H1 (cell line): ENCODE measurements at places on chromosomes 6 and 20. TPM values are rescaled to one million over a fixed set of nuclear protein-coding genes. Genes with fewer than 3 reads are reported as not detected.

DNA sequence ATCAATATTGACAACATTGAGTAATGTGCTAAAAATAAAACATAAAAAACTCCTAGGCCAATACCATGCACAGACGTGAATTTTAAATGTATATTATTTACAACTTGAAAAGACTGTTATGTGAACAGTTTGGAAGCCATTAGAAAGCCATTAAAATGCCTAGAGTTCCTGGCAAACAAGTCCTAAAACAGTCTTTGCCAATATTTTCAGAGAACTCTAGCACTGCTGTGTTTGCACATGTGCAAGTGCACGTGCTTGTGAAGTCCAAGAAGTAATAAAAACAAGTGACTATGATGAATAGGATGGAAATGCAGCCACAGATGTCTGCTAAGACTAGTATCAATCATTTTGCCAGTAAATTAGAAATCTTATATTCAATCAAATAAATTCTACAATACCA, 1447.6 kb downstream of the GRIK2 start:
- H3K4me1 ChIP-seq: no peaks in the 10 kb centered on the region
- no peak overlapping the region for H3K4me3 ChIP-seq
- H3K36me3 ChIP-seq: no peaks in the 10 kb centered on the region
- no peaks in the 10 kb centered on the region for H3K27me3 ChIP-seq
- no peak for DNase-seq

DNA sequence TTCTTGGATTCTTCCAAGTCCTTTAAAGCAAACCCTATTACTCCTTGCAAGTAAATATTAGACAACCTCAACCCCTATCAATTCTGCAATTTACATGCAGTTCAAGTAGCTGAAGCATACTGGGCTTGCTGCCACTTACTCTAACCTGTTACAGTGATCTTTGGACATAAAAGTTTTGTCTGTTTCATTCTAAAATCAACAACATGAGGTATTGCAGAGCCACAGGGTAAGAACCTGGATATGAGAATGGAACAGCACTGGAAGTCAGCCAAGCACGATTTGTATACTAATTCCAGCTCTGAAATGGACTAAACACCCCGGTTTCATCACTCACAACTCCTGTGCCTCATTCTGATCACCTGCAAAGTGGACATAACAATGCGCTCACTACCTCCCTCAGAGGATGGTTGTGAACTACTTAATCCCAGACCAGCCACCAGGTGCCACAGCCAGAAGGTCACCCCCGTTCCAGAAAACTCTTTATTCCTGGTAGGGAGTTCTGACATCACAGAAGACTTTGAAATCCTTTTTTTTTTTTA, 270.0 kb downstream of the ADGB start:
- H3K4me1 ChIP-seq: no peaks in the 10 kb centered on the region
- no peaks in the 10 kb centered on the region for H3K36me3 ChIP-seq
- H3K27me3 ChIP-seq: no peaks in the 10 kb centered on the region
- DNase-seq: no peak
- H3K4me3 ChIP-seq: no peak overlapping the region

GRCh38 chr20:60381643-60382400, 423.6 kb downstream of the CDH26 start:
- no peak overlapping the region for H3K4me3 ChIP-seq
- no peak overlapping the region for H3K27ac ChIP-seq
- DNase-seq: no peak
- no peaks in the 10 kb centered on the region for H3K4me1 ChIP-seq
- H3K27me3 ChIP-seq: no peaks in the 10 kb centered on the region

DNA sequence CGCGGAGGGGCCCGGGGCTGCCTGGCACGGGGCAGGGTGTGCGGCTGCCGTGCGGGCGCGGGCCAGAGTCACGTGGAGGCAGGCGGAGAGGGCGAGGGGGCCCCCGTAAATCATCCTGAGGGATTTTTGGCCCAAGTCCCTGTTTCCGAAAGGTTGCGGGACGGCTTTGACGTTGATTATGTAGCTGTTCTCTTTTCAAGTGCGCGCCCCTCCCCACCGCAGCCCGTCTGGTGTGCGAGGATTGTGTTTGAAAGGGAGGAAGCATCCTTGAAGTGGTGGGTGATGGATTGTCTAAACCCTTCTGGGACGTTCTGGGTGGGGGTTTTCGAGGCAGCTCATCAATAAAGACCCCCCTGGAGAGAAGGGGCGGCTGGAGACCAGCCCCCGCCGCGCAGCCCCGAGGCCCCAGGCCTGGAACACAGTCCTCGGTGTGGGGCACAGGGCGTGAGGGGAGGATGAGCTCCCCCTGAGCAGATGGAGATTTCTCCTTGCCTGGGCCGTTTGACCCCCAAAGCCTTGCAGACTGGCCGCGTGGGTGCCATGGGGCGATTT, 7.0 kb upstream of the FOXF2 start:
- peaks cover 94% of the 10 kb centered on the region for H3K27me3 ChIP-seq
- H3K4me3 ChIP-seq: peak overlapping the region; percentile 63
- H3K27ac ChIP-seq: no peak overlapping the region
- peak; percentile 78 for DNase-seq
- peaks cover 37% of the 10 kb centered on the region for H3K4me1 ChIP-seq

DNA sequence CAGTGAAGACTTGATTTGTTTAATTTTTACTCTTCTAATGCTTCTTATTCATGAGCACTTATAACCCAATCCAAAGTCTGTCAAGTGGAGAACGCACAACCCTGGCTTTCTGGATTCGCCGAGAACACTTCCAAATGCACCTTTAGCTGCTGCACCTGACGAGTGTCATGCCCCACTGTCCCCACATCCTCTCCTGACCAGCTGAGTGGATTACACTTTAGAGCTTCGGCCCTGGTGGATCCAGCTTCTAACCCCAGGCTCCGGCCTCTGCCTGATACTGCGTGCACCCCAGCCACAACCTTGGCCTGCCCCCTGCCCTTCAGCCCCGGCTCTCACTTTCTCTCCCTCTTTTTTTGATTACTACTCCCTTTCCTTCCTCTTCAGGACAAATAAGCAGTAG, 258.8 kb downstream of the TMEM242 start:
- H3K36me3 ChIP-seq: no peaks in the 10 kb centered on the region
- no peaks in the 10 kb centered on the region for H3K27me3 ChIP-seq
- no peak for DNase-seq
- H3K27ac ChIP-seq: no peak overlapping the region
- H3K4me3 ChIP-seq: no peak overlapping the region

GRCh38 chr20:59082077-59082740, 39.6 kb upstream of the PRELID3B start:
- H3K27ac ChIP-seq: no peak overlapping the region
- no peak overlapping the region for H3K4me3 ChIP-seq
- no peaks in the 10 kb centered on the region for H3K27me3 ChIP-seq
- DNase-seq: no peak
- no peaks in the 10 kb centered on the region for H3K4me1 ChIP-seq

- no peak overlapping the region for H3K4me3 ChIP-seq
- no peak overlapping the region for H3K27ac ChIP-seq
- no peaks in the 10 kb centered on the region for H3K4me1 ChIP-seq
- DNase-seq: no peak
These were observed 1038.4 kb downstream of the EPHA7 start for GRCh38 chr6:92380803-92381601.

GRCh38 chr20:40894237-40894630, 134.4 kb upstream of the TOP1 start:
- H3K36me3 ChIP-seq: no peaks in the 10 kb centered on the region
- no peak overlapping the region for H3K4me3 ChIP-seq
- H3K27me3 ChIP-seq: no peaks in the 10 kb centered on the region
- H3K27ac ChIP-seq: no peak overlapping the region
- no peaks in the 10 kb centered on the region for H3K4me1 ChIP-seq

DNA sequence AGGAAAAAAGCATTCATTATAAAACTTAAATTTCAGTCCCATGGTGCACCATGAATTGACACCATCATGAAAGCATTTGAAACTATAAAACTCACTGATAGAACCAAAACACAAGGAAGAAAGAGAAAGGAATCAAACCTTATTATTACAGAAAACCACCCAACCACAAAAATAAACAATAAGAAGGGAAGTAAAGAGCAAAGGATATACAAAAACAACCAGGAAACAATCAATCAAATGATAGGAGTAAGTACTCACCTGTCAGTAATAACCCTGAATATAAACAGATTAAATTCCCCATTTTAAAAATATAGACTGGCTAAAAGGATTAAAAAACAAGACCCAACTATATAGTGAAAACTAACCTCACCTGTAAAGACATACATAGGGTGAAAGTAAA, 5.8 kb downstream of the SLPI start:
- no peaks in the 10 kb centered on the region for H3K36me3 ChIP-seq
- no peak overlapping the region for H3K27ac ChIP-seq

DNA sequence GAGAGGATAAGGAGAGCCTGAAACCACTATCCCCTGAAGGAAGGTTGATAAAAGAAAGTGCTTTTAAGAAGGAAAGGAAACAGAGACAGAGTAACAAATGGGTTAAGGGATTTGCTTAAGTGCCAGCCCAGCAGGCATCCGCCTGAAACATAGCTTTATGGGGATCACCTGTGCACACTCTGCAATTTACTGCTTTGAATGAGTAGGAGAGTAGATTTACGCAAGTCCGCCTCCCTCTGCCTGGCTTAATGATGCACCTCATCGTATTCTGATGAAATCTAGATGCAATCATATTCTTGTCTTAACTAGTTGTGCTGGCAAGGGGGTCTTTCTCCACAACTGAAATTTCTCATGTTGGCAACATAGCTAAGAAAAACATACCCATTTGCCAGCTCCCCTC, 101.1 kb upstream of the ID4 start:
- no peaks in the 10 kb centered on the region for H3K36me3 ChIP-seq
- no peaks in the 10 kb centered on the region for H3K27me3 ChIP-seq
- H3K4me1 ChIP-seq: peaks cover 20% of the 10 kb centered on the region
- DNase-seq: no peak

DNA sequence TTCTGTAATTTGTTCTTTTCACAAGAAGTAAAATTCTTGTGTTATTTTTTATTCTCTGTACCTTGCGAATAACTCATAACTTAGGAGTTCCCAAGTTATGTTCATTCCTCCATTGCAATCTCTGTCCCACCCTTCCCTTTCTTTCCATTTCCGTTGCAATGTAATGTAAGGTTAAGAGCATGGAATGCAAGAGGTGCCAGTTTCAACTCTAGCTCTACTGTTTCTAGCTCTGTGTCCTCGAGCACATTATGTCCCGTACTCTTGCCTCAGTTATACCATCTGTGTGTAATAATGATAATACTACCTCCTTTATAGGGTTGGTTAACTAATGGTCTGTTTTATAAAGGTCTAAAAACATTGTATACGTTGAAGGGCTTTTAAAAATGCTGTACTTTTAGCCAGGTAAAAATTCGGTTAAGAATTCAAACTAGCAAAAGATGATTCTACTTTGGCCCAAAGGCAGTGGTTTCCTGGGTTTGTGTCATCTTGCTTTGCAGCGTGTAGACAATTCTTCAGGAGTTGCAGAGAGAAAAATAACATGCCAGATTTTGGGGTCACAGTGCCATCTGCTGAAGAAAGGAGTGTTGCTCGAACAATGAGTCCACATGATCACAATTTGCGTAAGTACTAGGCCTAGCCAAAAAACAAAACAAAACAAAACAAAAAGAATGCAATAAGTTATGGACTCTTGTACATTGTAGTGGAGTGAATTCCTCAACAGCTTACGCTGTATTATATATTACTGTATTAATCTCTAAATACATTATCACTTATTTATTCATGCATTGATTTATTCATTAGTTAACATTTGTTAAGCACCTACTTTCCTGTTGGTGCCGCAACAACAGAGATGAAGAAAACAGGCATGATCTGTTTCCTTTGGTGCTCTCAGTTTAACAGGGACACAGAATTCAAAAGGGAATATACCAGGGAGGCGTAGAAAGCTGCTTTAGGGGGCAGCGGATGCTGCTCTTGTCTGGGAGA, 10.0 kb upstream of the PFDN4 start:
- no peak overlapping the region for H3K4me3 ChIP-seq
- DNase-seq: no peak

- no peak overlapping the region for H3K27ac ChIP-seq
- no peaks in the 10 kb centered on the region for H3K36me3 ChIP-seq
- H3K4me1 ChIP-seq: no peaks in the 10 kb centered on the region
- H3K4me3 ChIP-seq: no peak overlapping the region
- DNase-seq: no peak
These were observed 2.1 kb downstream of the UBE2J1 start for GRCh38 chr6:89350281-89350966.

DNA sequence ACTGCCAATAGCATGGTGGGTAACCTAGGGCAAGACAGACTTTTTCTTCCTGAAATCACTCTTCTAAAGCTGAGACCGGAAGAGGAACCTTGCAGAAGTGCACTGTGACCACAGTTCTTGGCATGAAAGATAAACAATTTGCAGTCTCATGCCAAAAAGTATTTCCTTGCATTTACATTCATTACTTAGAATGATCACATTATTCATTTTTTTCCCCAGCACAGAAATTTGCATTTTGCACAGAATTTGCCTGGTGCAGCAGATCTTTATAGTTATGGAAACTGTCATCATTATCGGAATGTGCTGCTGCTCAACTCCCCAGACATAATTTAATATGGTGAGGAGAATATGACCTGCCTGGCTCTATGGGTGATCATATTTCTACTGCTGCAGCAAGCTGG, 42.2 kb upstream of the EDN3 start:
- no peaks in the 10 kb centered on the region for H3K27me3 ChIP-seq
- no peaks in the 10 kb centered on the region for H3K4me1 ChIP-seq
- no peak overlapping the region for H3K27ac ChIP-seq
- no peak for DNase-seq

- no peaks in the 10 kb centered on the region for H3K27me3 ChIP-seq
- H3K36me3 ChIP-seq: no peaks in the 10 kb centered on the region
- H3K4me1 ChIP-seq: 0 out of 2 replicates have a peak, but pooled peaks cover 1% of the 10 kb centered on the region
- H3K27ac ChIP-seq: no peak overlapping the region
- DNase-seq: no peak
These were observed 117.2 kb downstream of the IPCEF1 start for GRCh38 chr6:154239392-154239791.

The BMP5 gene
- total RNA-seq: not detected in 2 replicates

The TNF gene
- not detected in 2 replicates for total RNA-seq

The ANKRD60 gene
- total RNA-seq: not detected in 2 replicates

The PROCR gene
- 19.5 and 21.3 TPM in 2 replicates for total RNA-seq

The TGM3 gene
- total RNA-seq: not detected in 2 replicates

The RNF5 gene
- total RNA-seq: 90.0 and 90.3 TPM in 2 replicates

The MCCD1 gene
- not detected in 2 replicates for total RNA-seq

The PLN gene
- not detected in 2 replicates for total RNA-seq

The HRH3 gene
- 4.4 and 4.5 TPM in 2 replicates for total RNA-seq

The VSX1 gene
- total RNA-seq: not detected in 2 replicates

The BANF2 gene
- not detected in 2 replicates for total RNA-seq

The TTK gene
- 62.2 and 63.2 TPM in 2 replicates for total RNA-seq

The KCNK5 gene
- 42.2 and 44.3 TPM in 2 replicates for total RNA-seq

The CD24 gene
- total RNA-seq: 2,258 and 2,327 TPM in 2 replicates

The TEAD3 gene
- total RNA-seq: 27.0 and 28.7 TPM in 2 replicates

The XKR7 gene
- total RNA-seq: 1.8 and 2.4 TPM in 2 replicates

The COL19A1 gene
- not detected in 2 replicates for total RNA-seq

The PNPLA1 gene
- total RNA-seq: not detected in 2 replicates

The NRSN1 gene
- 0.29 and 0.78 TPM in 2 replicates for total RNA-seq

The SLC2A10 gene
- total RNA-seq: 9.7 and 9.9 TPM in 2 replicates

The C20orf202 gene
- total RNA-seq: not detected in 2 replicates
